ENCODE measurements at places on chromosomes 7 and 10.

DNA sequence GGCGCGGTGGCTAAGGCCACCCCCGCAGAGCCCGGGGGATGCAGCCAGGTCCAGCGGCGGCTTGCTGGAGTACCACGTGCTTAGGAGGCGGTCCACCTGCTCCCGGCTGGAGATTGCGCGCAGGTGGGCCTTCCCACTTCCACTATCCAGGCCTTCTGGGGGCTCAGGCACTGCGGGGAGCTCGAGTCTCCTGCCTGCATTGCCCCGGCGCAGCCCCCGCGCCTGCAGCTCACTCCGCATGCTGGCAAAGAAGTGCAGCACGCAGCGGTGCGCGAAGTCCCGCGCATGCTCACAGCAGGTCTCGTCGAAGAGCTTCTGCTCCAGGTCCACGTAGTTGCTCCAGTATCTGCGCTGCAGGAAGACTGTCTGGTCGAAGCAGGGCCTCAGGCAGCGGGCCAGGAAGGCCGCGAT is 5.8 kb downstream of the CALHM3 start:
- DNase-seq, result peak; percentile 23

GRCh38 chr7:110502888-110503465 is 588.0 kb upstream of the LRRN3 start:
- DNase-seq, result peak; percentile 2

- peak; percentile 22 for DNase-seq
These were observed 436.2 kb downstream of the KCNMA1 start for GRCh38 chr10:77201135-77202106.

DNA sequence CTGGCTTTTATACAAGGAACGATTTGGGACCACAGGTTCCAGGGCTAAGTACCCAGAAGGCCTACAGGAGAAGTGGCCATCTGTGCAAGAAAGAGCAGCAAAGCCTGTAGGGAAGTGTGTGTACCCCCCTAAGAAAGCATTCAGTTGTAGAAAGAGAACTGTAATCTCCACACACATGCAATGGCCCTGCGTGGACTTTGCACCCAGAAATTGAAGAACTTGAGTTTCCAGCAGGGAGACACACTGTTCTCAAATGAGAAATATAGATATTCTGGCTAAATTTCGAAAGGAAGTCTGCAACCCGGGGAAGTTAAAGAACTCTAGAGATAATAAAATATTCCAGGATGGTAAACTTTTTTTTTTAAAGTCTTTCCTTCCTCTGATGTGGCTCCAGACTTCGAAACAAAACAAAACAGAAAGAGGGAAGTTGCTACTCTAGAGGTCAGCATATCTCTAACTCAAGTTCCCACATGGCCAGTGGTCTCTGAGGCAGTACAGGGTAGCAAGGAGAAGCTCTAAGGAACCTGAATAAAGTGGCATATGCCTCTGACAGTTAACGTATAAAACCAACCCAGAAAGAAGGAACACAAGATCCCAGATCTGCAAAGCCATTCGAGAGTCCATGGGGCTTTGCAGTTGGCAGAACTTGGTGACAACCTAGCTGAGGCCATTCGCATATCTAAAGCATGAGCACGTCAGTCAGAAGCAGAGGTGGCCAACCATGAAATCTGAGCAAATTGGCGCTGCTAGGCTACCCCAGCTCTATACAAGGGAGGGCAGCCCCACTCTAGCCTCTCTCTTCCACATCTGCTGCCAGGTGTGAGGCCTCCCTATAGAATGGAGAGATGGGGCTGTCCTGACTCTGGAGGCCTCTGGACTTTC is 56.6 kb downstream of the ELMO1 start:
- no peak for DNase-seq

- no peak for DNase-seq
These were observed 287.9 kb upstream of the KLF14 start for GRCh38 chr7:131021902-131022301.

- DNase-seq, result no peak
These were observed 16.7 kb upstream of the C10orf95 start for GRCh38 chr10:102467971-102468438.

- no peak for DNase-seq
These were observed 77.4 kb downstream of the TPST1 start for GRCh38 chr7:66282591-66282935.

DNA sequence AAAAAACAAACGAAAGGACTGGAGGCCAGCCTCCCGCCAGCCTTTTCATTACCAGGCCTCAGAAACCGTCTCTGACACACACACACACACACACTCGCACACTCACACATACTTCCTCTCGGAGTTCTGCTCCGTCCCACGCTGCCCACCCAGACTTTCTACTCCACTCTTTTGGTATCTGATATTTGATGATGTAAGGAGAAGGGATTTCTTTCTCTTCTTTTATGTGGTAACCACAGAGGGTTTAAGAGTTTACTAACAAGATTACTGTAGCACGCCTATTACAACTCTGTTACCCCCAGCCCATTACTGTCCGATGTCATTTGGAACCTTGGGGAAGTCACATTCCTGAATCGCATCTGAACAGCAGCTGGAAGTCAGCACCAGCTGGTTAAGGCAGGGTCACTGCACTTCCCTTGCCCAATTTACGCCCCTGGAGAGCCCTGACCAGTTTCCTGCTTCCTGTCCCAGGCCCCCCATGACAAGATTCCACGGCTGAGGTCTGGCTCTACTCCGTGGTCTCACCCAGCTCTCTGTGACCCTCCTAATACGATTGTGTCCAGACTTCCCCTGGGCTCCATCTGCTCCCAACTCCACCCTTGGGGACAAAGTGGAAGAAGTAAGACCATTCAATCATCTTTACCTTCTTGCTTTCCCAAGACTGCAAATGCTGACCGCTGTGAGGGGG is 1.1 kb downstream of the DENND2A start:
- peak; percentile 60 for DNase-seq

- DNase-seq, result no peak
These were observed 121.5 kb downstream of the TNS3 start for GRCh38 chr7:47460251-47460989.

DNA sequence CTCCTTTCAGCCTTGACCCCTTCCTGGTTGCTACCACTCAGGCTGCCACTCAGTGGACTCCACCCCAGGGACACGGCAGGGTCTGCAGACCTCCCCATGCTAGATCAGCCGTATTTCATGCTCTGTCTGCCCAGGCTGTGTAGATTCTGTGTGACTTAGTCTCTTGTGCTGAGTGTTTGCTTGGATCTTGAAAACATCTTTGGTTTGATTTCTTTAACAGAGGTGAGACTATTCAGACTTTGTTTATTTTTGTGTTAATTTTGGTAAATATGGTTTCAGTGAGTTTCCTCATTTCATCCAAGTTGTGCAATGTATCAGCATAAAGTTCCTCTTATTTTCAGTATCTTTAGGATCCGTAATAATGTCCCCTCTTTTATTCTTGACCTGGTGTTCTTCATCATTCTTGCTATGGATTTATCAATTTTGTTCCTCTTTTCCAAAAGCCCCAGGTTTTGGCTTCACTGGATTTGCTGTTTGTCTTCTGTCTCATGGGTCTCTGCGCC is 21.2 kb upstream of the PWWP2B start:
- DNase-seq, result no peak

GRCh38 chr10:72170733-72171132 is 45.1 kb upstream of the ANAPC16 start:
- DNase-seq, result no peak

- peak; percentile 81 for DNase-seq
These were observed at the start of gene NSUN6 for GRCh38 chr10:18651324-18652007. Gene NSUN6, minus strand, starts transcription at chr10:18651587. Its CDS starts 384 bp downstream, at chr10:18651203.

GRCh38 chr10:12025591-12025990 is 17.0 kb downstream of the UPF2 start:
- no peak for DNase-seq

DNA sequence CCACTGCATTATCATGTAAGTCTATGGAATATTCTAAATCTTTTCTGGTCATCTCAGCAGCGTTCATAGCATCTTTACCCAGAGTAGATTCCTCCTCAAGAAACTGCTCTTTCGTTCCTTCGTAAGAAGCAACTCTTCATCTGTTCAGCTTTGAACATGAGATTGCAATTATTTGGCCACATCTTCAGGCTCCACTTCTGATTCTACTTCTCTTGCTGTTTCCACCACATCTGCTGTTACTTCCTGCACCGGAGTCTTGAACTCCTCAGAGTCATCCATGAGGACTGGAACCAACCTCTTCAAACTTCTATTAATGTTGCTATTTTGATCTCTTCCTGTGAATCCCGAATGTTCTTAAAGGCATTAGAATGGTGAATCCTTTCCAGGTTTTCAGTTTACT is 12.7 kb downstream of the CHST12 start:
- DNase-seq, result no peak

DNA sequence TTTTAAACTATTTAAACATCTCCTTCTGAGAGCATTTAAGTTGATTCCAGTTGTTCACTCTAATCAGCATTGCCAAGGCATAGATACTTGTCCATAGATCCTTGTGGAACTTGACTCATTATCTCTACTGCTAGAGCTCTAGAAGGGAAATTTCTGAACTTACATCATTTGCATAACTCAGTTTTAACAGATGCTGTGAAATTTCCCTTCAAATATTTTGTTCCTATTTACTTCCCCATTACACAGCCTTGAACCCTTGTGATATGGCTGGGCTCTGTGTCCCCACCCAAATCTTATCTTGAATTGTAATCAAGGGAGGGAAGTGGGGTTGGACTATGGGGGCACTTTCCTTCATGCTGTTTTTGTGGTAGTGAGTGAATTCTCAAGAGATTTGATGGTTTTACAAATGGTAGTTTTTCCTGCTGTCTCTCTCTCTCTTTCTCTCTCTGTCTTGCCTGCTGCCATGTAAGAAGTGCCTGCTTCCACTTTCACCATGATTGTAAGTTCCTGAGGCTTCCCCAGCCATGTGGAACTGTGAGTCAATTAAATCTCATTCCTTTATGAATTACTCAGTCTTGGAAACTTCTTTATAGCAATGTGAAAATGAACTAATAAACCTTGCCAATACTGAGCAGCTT is 25.4 kb downstream of the INSIG1 start:
- DNase-seq, result peak; percentile 48

DNA sequence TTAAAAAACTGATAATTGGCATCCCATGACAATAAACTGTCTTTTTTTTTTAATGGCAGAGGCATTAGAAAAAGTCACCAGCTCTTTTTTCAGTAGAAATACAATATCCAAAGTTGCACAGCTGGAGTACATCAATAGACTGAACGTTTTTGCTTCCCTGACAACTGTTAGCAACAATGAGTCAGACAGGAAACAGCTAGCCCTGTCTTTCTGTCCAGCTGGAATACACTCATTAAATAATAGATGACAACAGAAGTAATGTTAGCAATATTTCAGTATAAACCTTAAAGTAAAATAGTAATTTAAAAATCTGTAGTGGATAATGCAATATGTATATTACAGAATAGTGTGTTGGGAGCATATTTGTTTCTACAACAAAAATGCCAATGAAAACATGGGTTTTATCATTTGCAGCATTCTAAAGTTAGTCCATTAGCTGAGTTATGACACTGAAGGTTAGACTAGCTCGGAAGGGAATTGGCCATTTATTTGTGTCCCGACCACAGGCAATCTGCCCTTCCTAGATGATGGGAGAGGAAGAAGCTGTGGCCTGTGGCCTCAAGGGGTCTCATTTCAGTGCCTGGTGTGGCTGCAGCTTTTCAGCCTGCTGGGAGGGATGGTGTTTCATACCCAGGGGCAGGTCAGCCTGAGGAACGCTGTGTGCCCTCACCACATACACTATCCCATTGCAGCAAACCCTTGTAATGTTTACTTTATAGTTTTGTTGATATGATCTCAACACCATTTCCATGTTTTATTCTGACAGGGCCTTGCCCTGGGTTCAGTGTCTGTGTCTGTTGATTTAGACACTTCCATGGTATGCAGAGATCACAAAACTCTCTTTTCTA is 173.3 kb downstream of the SLC16A9 start:
- peak; percentile 3 for DNase-seq

DNA sequence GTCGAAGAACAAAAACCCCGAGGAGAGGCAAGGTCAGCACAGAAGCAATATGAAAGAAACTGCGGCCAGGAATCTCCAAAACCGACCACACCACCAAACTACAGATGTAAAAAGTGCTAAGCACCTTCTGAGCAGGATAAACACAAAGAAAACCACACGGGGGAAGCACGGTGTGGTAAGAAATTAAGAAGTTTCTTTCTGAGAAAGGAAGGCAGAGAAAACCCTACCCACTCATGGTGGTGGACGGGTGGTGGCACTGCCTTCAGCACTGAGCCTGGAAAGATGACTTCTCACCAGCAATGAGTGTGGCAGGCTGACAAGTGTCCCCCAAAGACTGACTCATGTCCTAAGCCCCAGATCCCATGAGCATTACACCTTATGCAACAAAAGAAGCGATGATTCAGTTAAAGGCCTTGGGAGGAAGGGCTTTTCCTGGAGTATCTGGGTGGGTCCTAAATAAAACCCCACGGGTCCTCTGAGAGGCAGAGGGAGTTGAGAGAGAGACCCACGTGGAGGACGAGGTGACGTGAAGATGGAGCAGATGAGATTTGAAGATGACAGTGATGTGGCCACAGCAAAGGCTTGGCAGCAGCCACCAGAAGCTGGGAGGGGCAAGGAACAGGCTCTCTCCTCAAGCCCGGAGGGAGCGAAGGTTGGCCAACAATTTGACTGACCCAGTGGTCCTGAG is 124.9 kb downstream of the DLG5 start:
- DNase-seq, result peak; percentile 62

GRCh38 chr7:96315125-96315512 is 6.8 kb downstream of the SLC25A13 start:
- DNase-seq, result no peak

GRCh38 chr10:605632-606325 is 83.7 kb downstream of the DIP2C start:
- no peak for DNase-seq

DNA sequence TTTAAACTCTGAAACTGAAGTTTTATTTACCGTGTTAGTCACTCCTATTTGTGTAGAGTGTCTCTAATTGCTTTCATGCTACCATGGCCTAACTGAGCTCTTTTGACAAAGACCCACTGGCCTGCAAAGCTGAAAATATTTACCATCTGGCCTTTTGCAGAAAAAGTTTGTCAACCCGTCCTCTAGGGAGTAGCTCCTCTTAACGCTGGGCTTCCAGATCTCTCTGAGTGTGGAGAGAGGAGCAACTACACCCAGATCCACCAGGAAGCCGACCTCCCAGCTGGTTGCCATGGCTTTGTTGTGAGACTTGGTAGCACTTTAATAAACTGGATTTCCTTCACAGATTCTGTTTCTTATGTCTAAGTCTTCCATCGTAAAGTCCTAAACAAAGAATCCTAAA is 4.2 kb upstream of the C10orf71 start:
- DNase-seq, result no peak

DNA sequence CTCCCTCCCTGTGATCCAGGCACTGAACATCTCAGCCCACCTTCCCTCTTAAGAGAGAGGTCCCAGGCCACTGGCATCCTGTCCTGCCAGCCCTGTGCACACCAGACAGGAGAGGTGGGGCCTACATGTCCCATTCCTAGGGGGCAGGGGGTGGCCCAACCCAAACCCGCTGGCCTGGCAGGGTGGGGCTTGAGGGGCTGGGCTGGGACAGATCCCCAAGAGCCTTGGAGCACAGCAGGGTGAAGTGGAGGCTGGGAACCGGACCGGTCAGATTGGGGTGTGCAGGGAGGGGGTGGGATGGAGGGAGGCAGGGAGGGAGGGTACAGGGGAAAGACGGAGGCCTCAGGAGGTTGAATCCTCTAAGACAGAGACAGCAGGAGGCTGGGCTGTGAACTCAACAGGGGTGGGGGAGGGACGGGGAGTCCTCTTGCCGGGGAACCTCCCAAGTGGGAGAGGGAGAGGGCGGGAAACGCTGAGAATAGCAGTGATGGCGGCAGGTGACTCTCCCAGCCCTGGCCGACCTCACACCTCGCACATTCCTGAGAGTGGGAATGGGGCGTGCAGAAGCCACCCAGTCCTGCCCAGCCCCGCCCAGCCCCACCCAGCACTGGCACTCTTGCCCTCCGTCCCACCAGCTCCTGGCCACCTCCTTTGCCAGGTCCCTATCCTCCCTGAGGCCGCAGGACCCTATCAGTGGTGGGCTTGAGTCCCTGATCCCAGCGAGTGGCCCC is 6.7 kb downstream of the TSC22D4 start:
- DNase-seq, result no peak

Data from amniotic epithelial cell (primary cell).